ENCODE measurements at places on chromosomes 2 and 18. TPM values are rescaled to one million over a fixed set of nuclear protein-coding genes. Genes with fewer than 3 reads are reported as not detected.

The REG3A gene
- polyA plus RNA-seq = 0.88 TPM

The KCMF1 gene
- 63.3 TPM for polyA plus RNA-seq

The PLGLB2 gene
- 0.34 TPM for polyA plus RNA-seq

The TCF23 gene
- 0.03 TPM for polyA plus RNA-seq

The MAP4K3 gene
- polyA plus RNA-seq = 15.4 TPM

The LGALSL gene
- 60.0 TPM for polyA plus RNA-seq

The FAM161A gene
- 1.5 TPM for polyA plus RNA-seq

The PROKR1 gene
- 0.53 TPM for polyA plus RNA-seq

The FER1L5 gene
- polyA plus RNA-seq = 0.07 TPM

The DSG1 gene
- polyA plus RNA-seq = not detected

The HOXD9 gene
- 7.6 TPM for polyA plus RNA-seq

The CHRND gene
- not detected for polyA plus RNA-seq

The ABCG8 gene
- polyA plus RNA-seq = 0.08 TPM

The NEDD4L gene
- 22.0 TPM for polyA plus RNA-seq

The SLC39A6 gene
- 4.3 TPM for polyA plus RNA-seq

The SLC66A3 gene
- 13.0 TPM for polyA plus RNA-seq

The TUBA4A gene
- polyA plus RNA-seq = 39.6 TPM

The GKN1 gene
- 2.9 TPM for polyA plus RNA-seq

The KCNE4 gene
- polyA plus RNA-seq = 2.1 TPM

The FSHR gene
- not detected for polyA plus RNA-seq

The IHH gene
- not detected for polyA plus RNA-seq

The AP1S3 gene
- polyA plus RNA-seq = 1.1 TPM

The AKAIN1 gene
- 0.61 TPM for polyA plus RNA-seq

The CFAP53 gene
- polyA plus RNA-seq = 2.8 TPM

The MC4R gene
- polyA plus RNA-seq = not detected

The PTGR3 gene
- polyA plus RNA-seq = 9.9 TPM

The ZNF142 gene
- 21.0 TPM for polyA plus RNA-seq

The CDKL4 gene
- 0.16 TPM for polyA plus RNA-seq

The PMAIP1 gene
- 0.88 TPM for polyA plus RNA-seq

The ANTXR1 gene
- 279 TPM for polyA plus RNA-seq

The ARHGEF4 gene
- polyA plus RNA-seq = 4.2 TPM
